T-helper 2 cell (primary cell): ENCODE measurements at places on chromosomes 1 and 21.

DNA sequence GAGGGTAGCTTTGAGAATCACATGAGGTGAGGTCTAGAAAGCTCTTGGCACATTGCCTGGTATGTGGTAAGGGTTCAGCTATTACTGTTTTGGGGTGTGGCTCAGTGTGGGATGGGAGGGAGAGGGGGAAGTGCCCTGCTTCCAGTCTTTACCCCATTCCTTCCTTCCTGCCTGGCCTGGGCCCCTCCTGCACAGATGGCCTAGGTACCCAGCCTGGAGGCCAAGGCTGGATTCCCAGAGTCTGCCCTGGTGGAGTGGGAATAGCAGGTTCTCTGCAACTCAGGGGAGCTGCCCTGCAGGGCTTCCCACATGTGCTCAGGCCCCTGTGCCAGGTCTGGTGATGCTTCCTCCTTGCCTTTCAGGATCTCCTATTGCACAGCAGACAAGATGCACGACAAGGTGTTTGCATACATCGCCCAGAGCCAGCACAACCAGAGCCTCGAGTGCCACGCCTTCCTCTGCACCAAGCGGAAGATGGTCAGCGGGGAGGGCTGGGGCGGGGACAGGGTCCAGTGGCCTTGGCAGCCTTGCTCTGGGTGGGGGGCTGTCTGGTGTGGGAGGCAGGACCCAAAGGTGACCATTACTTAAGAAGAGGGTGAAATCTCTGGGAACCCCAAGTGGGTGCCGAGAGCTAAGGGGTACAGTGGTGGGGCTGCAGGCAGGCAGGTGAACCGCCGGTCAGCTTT, 13.5 kb downstream of the LDLRAP1 start:
- no peak for DNase-seq

- no peak for DNase-seq
These were observed 16.0 kb downstream of the DHRS3 start for GRCh38 chr1:12601700-12602658.

DNA sequence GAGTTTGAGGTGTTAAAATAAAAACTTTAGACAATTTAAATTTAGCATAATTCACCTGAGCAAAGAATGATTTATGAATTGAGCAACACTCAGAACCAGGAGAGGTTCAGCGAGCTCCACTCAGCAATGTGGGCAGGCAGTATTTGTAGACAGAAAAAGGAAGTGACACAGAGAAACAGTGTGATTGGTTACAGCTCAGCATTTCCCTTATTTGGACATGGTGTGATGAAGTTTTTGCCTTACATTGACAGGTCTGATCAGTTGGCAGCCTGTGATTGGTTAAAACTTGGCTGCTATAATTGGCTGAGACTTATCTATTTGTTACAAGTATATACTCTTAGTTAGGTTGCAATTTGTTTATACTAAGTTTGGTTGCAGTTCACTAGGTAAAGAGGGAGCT, 621.2 kb upstream of the PRMT6 start:
- no peak for DNase-seq

- no peak for DNase-seq
These were observed 24.1 kb downstream of the RGS5 start for GRCh38 chr1:163178628-163179027.

GRCh38 chr1:240152611-240153297, 61.1 kb downstream of the FMN2 start:
- no peak for DNase-seq

DNA sequence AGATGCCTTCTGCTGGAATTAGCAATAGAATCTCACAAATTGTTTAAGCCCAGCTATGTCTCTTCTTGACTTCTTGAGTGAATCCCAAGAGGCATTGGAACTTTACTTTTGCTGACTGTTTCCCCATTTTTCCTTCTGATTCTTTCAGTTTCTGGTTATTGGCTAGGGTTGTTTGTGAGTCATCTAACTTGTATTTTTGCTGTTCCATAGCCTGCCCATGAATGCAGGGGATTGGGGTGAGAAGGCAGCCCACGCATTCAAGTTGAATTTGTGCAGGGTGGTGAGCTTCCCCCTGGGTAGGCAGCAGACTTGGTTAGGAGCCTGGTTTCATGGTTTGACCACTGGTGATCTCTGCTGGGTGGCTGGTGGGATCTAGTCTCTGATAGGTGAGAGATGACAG, 10.4 kb upstream of the KLF17 start:
- no peak for DNase-seq

GRCh38 chr21:43343992-43344886, 82.7 kb downstream of the SIK1 start:
- DNase-seq, result no peak

DNA sequence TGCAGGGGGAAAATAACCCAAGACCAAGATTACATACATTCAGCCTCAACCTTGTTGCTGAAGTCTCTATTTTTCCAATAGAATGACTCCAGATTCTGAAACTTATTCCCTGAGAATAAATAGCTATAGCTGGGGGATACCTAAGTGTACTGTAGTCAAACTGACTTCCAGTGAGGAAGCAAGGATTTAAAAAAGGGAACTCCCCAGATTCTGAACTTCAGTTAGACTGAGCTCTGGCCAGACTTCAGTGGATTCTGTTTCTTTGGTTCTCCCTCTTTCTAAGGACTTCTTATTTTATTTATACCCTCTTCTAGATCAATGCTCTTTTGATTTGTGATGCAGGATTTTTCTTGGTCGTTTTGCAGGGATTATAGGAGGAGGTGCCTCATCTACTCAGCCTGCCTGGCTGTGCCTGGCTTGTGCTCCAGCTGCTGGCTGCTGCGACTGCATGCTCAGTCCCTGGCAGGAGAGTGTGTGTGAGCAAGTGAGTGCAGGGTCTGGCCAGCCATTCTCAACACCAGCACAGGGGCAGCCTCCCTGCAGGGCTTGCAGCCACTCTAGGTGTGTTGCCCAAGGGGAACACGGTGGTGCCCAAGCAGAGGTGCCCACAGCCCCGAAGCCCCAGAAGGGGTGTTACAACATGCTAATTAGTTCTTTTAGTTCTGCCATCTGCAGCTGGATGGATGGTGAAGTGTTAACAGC, 43.0 kb downstream of the SPATA17 start:
- no peak for DNase-seq

DNA sequence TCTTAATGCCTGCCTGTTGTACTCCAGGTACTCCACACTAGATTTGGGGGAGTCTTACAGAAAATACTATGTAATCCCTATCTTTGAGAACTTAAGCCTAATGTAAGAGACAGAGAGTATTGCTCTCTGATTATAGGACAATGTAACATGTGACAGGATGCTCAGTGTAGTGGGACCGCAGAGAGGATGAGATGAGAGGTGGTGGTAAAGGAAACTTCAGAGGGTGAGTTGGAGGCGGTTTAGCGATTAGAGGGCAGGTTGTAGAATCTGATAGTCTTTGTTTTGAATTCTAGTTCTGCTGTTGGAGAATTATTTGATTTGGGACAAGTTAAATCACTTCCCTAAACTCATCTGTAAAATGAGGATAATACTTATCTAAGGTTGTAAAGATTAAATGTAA, 5.4 kb downstream of the SOAT1 start:
- peak; percentile 56 for DNase-seq

GRCh38 chr1:41995441-41996130, 76.9 kb upstream of the HIVEP3 start:
- no peak for DNase-seq

- no peak for DNase-seq
These were observed 45.4 kb downstream of the PLEKHA6 start for GRCh38 chr1:204314171-204314892.
